ENCODE measurements at places on chromosomes 13 and 19.

- no peak for DNase-seq
These were observed 83.1 kb downstream of the ATP11A start for GRCh38 chr13:112772929-112773328.

GRCh38 chr19:50204811-50205675 is 1.6 kb downstream of the MYH14 start:
- no peak for DNase-seq

GRCh38 chr13:95091755-95092154 is 209.5 kb downstream of the ABCC4 start:
- DNase-seq = no peak

DNA sequence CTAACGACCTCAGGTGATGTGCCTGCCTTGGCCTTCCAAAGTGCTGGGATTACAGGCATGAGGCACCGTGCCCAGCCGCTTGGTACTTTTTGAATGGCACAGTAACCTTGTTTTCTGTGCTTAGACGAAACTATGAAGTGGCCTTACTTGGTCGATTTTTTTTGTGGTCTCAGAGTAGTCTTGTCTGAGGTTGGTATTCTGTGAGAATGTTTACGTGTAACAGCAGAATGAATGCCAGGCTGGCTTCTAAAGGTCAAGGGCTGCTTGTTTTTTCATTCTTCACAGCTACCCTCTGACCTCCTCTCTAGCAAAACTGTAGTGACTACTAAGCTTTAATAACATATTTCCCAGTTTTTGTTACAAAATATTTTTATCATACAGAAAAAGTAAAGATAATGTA is 313.3 kb downstream of the GPC6 start:
- no peak for DNase-seq

- DNase-seq = no peak
These were observed 82.4 kb upstream of the DACH1 start for GRCh38 chr13:71949441-71949840.

- no peak for DNase-seq
These were observed 1323.5 kb upstream of the SLC10A2 start for GRCh38 chr13:104389691-104390090.

GRCh38 chr19:49333811-49334288 is 1.4 kb upstream of the CD37 start:
- DNase-seq = peak; percentile 45

GRCh38 chr19:13499692-13500091 is 6.6 kb downstream of the CACNA1A start:
- DNase-seq = no peak

GRCh38 chr13:33904431-33904830 is 86.5 kb downstream of the RFC3 start:
- no peak for DNase-seq

DNA sequence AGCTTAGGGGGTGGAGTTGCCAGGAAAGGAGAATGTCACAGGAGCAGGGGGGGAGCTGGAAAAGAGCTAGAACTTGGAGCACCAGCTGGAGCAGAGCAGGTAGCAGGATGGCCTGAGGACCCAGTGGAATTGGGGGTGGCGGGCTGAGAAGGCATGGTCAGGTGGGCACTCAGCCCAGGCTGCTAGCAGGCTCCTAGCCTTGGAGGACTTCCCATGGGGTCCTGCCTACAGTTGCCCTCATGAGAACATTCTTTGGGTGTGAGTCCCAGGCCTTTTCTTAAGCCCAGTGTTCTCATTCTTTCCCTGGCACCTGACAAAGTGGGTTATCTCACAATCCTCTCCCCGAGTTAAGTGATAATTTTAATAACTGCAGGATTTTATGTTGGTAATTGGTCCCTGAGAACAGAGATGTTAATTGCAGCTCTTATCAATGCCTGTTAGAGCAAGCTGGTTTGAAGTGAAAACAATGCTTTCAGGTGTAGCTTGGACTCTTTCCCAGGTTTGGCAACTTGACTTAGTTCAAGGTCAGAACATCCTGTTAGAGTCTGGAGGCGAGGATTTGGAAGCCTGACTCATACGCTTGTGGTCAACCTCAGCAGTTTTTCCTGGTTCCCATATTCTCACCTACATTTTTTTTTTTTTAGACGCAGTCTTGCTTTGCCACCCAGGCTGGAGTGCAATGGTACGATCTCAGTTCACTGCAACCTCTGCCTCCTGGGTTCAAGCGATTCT is 18.1 kb upstream of the OLFM4 start:
- DNase-seq = no peak

GRCh38 chr19:49953416-49953815 is 7.6 kb downstream of the SIGLEC11 start:
- DNase-seq = no peak

DNA sequence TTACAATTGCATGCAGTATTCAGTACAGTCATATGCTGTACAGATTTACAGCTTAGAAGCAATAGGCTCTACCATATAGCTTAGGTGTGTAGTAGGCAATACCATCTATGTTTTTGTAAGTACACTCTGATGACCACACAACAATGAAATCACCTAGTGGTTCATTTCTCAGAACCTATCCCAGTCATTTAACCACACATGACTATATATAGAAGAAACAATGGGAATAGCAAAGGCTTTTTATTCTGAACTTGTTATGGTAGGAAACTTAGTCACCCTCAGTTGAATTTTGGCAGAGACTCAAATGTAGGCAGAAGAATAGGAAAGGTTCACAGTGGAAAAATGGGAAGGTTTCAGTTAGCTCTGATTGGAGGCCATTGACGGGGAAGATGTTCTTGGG is 1075.1 kb upstream of the MIR17HG start:
- DNase-seq = no peak

All from stimulated activated CD8-positive, alpha-beta memory T cell treated with anti-CD3 and anti-CD28 coated beads, Interleukin-4, amount 100 ng/mL, for 4 hours (primary cell).